Muscle of back (tissue), 13 donors: ENCODE measurements at places on chromosomes 4 and X.

- DNase-seq, result peak; percentile 3
Observed at GRCh38 chrX:140815868-140816267, 106.3 kb downstream of the LINC00632 start.

- no peak for DNase-seq
Observed at GRCh38 chrX:2299871-2300270, 200.9 kb downstream of the DHRSX start.

GRCh38 chr4:9875516-9875915 is 94.1 kb downstream of the DRD5 start:
- DNase-seq, result no peak

DNA sequence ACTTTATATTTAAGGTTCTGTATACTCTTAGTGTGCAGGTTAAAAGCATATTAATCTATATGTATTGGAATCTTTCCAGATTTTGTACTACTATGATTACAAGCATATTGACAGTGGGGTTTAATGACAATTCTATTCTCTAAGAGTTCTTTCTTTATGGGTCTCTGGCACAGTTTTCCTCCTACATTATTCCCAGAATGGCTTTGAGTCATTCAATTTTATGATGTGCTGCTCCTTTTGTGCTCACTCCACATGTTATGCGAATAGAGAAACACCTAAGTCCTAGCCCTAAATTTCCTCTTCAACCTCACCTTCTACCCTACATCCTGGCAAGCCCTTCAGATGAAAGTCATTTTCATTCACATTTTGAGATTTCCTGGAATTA is 209.9 kb upstream of the DIAPH2 start:
- no peak for DNase-seq

- DNase-seq, result peak; percentile 94
Observed at GRCh38 chr4:153541456-153542096, 75.4 kb downstream of the TMEM131L start.

DNA sequence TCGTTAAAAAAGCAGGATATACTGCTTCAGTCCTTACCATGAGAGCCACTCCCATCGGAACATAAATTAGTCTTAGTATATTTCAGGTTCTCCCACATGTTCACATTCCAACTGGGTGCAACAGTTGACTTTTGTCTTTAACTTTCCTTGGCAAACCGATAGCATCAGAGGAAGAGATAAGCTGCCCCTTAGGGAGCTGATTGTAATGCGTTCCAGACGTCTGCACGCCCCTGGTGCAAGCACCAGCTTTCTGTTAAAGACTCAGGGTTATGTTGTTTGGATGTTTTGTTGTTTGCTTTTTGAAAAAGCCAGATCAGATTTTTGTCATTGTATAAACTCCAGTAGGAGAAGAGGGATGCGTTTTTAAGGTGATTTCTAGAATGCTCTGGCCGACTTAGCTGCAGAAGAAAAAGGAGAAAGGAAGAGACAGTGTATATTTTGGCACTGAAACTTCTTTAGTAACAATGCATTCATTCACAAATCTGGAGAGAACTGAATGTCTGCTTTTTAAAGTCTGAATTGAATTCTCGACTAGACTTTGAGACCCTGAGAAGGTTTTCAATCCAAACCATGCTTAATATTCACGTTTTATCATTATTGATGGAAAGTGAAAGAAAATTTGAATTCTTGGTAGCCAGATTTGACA is 160.9 kb downstream of the CBR4 start:
- DNase-seq, result no peak

GRCh38 chr4:151291485-151291884 is 14.5 kb downstream of the PRSS48 start:
- DNase-seq, result no peak

DNA sequence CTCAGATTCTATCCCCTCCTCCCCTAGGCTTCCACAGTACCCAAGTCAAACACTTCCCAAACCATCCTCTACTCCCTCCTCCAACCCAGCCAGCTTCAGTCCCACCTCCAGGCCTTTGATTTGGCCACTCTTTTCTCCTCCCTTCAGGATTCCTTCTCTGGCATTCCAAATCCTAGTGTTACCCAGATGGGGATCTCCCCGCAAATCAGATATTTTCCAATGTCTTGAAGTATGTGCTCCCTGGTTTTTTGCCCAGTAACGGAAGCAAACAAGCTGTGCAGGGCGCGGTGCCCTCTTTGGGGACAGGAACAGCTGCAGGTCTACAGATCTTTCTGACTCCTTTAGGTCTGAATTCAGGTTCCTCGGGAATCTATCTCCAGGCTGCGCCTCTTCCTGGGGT is 2.2 kb upstream of the SYN1 start:
- DNase-seq, result no peak

DNA sequence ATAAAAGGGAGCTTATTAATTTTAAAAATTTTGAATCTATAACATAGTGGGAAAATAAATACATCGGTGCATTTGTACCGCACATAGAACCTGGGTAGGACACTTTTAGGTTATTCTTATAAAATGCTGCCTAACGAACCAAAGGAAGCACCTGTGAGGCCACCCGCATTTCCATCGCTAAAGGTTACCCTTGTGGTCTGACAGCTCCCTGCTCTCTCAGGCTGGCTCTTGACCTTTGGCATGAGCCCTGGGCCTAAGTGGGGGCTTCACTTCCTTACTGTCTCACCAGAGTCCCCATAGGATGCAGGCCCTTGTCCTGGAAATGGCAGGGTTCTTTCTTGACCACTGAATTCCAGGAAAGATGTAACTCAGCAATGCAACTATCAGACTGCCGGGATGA is 46.0 kb downstream of the HADH start:
- no peak for DNase-seq
